Omental fat pad (tissue), 4 donors: ENCODE measurements at places on chromosomes 5 and 9. TPM values are rescaled to one million over a fixed set of nuclear protein-coding genes. Genes with fewer than 3 reads are reported as not detected.

The RAI14 gene
- total RNA-seq, result 17.8 TPM

The CD180 gene
- 1.2 TPM for total RNA-seq

- no peak for DNase-seq
Observed at GRCh38 chr5:66713998-66714397, 117.8 kb downstream of the MAST4 start.

DNA sequence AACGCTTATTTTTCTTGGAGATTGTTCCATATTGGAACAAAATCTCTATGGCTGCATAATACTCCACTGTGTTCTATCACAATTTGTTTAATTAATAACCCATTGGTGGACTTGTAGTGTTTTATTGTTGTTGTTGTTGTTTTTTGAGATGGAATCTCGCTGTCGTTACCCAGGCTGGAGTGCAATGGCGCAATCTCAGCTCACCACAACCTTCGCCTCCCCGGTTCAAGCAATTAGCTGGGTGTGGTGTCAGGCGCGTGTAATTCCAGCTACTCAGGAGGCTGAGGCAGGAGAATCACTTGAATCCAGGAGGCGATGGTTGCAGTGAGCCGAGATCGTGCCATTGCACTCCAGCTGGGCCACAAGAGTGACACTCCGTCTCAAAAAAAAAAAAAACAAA, 38.7 kb downstream of the SPRY4 start:
- DNase-seq, result no peak

GRCh38 chr9:89999534-90000370, 394.9 kb downstream of the GADD45G start:
- DNase-seq, result no peak
